ENCODE measurements at places on chromosomes 13 and 19. TPM values are rescaled to one million over a fixed set of nuclear protein-coding genes. Genes with fewer than 3 reads are reported as not detected.

The ACP5 gene
- polyA plus RNA-seq: 10.0 TPM

The CCDC70 gene
- not detected for polyA plus RNA-seq

The OSCAR gene
- polyA plus RNA-seq: 0.07 TPM

The HTR2A gene
- polyA plus RNA-seq: 1.0 TPM

The ZNF653 gene
- polyA plus RNA-seq: 9.6 TPM

The GTPBP3 gene
- polyA plus RNA-seq: 25.1 TPM
